SJCRH30 (cell line): ENCODE measurements at places on chromosomes 3 and 15. TPM values are rescaled to one million over a fixed set of nuclear protein-coding genes. Genes with fewer than 3 reads are reported as not detected.

GRCh38 chr15:72065801-72066200, 52.1 kb downstream of the MYO9A start:
- DNase-seq, result no peak

DNA sequence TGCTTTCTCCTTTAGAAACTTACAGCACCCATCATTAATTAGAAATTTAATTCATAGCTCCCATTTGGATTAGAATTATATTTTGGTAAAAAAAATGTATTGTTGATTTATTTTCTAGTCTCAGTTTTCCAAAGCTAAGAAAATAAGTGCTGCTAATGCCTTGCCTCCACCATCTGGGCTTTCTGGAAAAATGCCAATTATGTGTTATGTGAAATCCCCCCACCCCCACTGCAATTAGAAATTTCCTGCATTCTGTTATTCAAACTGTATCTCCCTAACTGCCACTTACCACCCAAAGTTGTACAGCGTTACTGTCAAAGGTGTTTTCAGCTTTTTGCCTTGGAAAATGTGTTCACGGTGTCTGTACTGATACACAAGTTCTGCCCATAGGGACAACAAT, 617.2 kb upstream of the UBE2E2 start:
- no peak for DNase-seq

DNA sequence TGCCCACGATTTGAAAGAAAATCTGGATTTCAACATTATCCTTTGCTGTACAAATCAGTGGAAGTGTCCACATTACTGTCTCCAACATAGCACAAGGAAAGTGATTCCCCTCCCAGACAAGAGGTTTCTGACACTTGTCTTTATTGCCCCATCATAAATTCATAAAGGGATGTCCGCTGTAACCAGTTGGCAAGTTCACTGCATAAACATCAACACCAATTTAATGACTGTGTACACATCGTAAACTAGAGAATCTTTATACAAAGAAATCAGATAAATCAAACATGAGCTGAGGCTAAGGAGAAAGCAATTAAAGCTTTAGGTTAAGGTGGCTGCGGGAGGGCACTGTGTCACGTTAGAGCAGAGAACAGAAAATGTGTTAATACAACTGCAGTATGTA, 129.8 kb downstream of the MEIS2 start:
- DNase-seq, result no peak

DNA sequence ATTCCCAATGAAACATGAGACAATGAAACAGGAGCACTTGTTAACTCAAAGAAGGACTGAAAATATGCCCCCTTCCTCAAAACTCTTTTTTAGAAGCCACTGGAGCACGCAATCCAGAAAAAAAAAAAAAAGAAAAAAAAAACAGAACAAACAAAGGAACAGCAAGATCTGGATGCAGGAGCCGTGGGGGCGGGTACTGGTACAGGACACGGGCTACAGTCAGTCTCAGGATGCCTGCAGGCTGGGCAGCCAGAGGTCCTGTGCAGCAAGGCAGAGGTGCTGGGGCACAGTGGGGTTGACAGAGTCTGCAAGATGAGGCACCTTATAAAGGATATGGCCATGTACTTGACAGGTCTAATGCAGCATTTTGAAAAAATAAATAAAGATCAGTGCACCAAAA, 22.3 kb upstream of the ALDH1L1 start:
- no peak for DNase-seq

GRCh38 chr3:155741603-155742002, 3.3 kb downstream of the PLCH1 start:
- no peak for DNase-seq

GRCh38 chr15:44676676-44677075, 13.2 kb upstream of the SPG11 start:
- no peak for DNase-seq

- DNase-seq, result no peak
These were observed 67.2 kb downstream of the EIF4E3 start for GRCh38 chr3:71657831-71658530.

GRCh38 chr3:184567946-184568559, 6.5 kb downstream of the EPHB3 start:
- DNase-seq, result peak; percentile 27

- DNase-seq, result no peak
These were observed 399.3 kb downstream of the FOXP1 start for GRCh38 chr3:71184252-71184651.

GRCh38 chr3:114743746-114744485, 403.2 kb downstream of the ZBTB20 start:
- DNase-seq, result no peak

Gene SCAANT1
- not detected in 2 replicates for total RNA-seq

Gene DPPA2
- total RNA-seq, result not detected in 2 replicates

Gene COL6A6
- 0.06 and 0.08 TPM in 2 replicates for total RNA-seq

Gene LRRN1
- total RNA-seq, result 15.7 and 20.2 TPM in 2 replicates

Gene CPN2
- not detected in 2 replicates for total RNA-seq
